CD4-positive, alpha-beta T cell treated with Interleukin-1 beta for 1 hour (primary cell): ENCODE measurements at places on chromosomes 2 and 18.

- DNase-seq, result no peak
Observed at GRCh38 chr2:165776796-165777195, 17.3 kb downstream of the GALNT3 start.

- DNase-seq, result no peak
Observed at GRCh38 chr18:31880186-31880898, 62.6 kb downstream of the TRAPPC8 start.

- no peak for DNase-seq
Observed at GRCh38 chr2:119681203-119681867, 2.3 kb downstream of the TMEM177 start.

DNA sequence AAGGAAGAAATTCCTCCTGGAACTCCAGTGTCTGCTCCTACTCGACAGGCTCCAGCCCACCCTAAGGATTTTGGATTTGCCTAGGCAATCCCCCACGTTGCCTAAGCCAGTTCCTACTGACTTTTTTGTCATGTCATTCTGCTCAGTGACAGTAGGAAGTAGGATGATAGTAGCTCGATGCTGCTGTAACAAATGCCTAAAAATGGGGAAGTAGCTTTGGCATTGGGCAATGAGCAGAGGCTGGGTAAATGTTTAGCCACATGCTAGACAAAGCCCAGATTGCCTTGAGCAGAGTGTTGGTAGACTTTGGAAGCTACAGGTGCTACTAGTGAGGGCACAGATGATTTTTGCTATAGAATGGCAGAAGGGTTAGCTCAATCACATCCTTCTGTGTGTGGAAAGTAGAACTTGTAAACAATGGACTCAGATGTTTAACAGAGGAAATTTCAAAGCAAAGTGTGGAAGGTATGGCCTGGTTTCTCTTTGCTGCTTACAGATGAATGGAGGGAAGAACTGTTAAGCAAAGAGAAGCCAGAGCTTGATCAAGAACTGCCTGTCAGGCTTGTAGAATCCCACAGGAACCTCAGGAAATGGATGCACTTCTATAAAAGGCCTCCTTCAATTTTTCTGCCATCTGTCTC, 154.8 kb downstream of the RNF144A start:
- peak; percentile 45 for DNase-seq

- no peak for DNase-seq
Observed at GRCh38 chr2:115650827-115651226, 1208.4 kb downstream of the DPP10 start.

DNA sequence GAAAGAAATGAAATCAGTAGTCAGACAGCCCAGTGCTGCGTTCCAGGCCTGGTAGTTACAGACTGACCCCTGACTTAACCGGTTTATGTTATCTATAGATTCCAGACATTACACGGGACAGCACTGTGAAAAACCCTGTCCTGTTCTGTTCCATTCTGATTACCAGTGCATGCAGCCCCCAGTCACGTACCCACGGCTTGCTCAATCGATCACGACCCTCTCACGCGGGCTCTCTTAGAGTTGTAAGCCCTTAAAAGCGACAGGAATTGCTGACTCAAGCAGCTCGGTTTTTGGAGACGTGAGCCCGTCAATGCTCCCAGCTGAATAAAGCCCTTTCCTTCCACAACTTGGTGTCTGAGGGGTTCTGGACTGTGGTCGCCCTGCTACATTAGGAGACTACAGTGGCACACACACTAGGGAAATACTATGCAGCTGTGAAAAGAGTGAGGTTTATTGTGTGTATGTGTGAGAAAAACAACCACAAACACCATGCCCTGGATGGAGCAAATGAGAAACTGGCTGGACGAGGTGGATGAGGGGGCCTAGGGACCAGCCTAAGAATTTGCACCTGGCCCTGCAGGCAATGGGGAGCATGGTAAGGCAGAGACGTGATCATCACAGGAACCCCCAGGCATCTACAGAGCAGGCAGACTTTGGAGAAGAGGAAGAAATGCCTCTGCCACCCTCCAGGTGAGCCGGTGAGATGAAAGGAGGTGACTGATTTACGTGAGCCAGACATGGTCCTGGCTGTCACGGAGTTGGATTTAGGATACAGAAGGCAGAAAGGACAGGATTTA, 49.1 kb upstream of the SEMA4C start:
- DNase-seq, result no peak

GRCh38 chr18:27771571-27771970, 405.4 kb downstream of the CDH2 start:
- no peak for DNase-seq

GRCh38 chr2:174778085-174778981, 14.1 kb upstream of the CHRNA1 start:
- DNase-seq, result peak; percentile 84

- no peak for DNase-seq
Observed at GRCh38 chr2:2542966-2543611, 212.0 kb upstream of the MYT1L start.

GRCh38 chr2:1418566-1418965, 5.3 kb downstream of the TPO start:
- no peak for DNase-seq

DNA sequence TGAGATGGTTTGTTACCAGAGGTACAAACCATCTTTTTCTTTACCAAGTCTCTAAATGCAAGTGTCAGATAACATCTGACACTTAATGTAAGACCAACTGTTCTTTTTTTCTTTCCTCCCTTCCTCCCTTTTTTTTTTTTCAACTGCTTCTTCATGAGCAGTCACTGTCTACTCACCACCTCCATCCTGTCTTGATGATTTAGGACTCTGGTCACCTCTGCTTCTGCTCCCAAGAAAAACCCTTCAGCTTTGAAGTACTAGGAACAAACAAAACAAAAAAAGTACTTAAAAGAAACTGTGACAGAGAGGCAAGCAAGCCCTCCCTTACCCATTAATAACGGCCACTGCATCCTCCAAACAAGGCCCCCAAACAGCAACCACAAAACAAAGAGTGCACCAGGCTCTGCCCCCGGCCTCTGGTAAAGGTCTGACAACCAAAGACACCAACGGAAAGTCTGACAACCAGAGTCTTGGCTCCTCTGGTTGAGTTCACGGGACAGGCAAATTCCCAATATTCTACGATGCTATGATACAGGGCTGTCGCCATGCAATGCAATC, 141.0 kb downstream of the ARL4C start:
- no peak for DNase-seq

GRCh38 chr2:233966388-233966787, 49.2 kb downstream of the TRPM8 start:
- DNase-seq, result no peak

GRCh38 chr2:32289165-32289999, 11.7 kb downstream of the YIPF4 start:
- DNase-seq, result no peak

DNA sequence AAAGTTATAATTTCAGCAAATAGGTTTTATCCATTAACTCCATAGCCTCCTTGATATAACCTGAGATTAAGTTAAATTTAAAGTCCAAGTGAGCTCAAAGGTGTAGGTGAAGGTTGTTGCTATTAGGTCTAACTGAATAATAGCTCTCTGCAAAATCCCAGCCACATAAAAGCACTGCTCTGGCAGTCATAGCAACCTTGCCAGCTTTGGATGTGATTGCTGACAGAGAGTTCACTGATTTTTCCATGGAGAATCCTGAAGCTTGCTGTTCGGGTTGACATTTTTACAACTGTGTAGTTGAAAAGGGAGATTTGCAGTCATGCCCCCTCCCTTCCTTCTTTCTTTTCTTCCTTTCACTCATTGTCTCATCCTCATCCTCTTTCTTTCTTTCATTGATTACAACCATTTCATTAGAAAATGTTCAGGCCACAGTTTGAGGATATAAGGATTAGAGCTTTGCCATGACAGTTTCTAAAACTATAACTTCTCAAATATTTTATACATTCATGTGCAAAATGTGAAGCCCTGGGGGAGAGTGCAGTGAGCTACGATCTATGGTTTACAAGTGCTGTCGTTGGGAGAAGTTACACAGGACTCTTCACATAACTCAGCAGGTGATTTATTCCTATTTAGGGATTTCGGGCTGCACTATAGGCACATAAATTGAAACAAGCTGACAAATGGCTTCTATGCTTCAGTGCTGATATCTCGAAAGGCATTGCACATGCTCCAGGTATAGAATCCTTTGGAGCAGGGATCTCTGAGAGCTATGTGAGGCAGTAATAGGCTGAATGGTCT, 193.8 kb downstream of the LRRTM4 start:
- no peak for DNase-seq

- no peak for DNase-seq
Observed at GRCh38 chr2:235968616-235969324, 199.4 kb downstream of the GBX2 start.

- no peak for DNase-seq
Observed at GRCh38 chr2:178016612-178017011, 56.0 kb downstream of the PDE11A start.

- DNase-seq, result no peak
Observed at GRCh38 chr2:39228413-39229209, 15.2 kb downstream of the CDKL4 start.

DNA sequence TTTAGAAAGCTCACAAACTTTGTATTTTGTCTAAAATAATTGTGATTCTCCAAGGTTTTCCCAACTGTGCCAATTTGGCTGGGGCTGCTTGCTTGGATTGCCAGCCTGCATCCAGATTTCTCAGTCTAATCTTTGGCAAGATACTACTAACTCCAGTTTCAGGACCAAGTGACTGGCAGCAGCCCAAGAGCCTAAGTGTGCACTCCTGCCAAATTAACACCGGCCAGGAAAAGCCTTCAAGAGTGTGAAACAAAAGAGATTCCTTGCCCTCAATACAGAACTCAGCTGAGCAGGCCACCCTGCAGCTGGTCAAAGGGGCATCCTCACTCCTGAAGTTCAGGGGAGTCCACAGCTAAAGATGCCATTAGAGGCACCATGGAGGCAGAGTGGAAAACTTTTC, 589.0 kb upstream of the ACVR2A start:
- DNase-seq, result no peak

DNA sequence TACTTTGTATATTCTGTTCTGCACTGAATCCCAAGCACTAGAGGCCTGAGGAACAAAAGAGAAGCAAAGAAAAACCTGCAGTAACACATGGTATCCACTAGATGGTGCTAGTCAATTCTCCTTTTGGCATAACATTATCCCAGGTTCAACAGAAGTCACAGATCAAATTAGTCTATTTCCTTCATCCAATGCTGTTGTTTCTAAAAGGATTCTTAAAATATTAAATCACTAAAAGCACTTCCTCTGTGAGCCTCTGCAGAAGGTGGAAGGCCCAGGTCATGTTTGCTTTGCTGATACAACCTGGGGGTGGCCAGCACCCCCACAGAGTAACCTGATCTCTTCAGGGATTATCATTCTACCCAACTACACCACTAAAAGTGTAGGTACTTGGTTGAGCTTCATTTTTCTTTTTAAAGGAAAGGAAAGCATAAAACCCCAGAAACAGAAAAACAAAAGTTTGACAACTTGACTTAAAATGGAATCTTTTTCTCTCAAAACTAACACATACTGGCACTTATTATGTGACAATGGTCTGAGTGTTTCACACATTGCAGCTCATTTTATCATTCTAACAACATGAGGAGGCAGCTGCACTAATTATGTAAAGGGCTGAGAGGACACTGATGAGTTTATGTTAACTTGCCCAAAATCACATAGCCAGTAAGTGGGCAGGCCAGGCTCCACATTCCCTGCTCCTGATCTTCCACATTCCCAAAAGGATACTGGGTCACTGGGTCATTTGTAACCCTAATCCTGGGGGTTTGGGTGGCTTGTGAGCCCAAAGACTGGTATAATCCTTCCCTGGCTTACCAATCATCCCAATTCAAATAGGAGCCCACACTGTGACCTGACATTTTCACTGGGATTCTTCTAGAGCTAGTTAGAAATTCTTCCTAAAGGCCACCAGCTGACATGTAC, 66.8 kb upstream of the DNER start:
- peak; percentile 29 for DNase-seq

DNA sequence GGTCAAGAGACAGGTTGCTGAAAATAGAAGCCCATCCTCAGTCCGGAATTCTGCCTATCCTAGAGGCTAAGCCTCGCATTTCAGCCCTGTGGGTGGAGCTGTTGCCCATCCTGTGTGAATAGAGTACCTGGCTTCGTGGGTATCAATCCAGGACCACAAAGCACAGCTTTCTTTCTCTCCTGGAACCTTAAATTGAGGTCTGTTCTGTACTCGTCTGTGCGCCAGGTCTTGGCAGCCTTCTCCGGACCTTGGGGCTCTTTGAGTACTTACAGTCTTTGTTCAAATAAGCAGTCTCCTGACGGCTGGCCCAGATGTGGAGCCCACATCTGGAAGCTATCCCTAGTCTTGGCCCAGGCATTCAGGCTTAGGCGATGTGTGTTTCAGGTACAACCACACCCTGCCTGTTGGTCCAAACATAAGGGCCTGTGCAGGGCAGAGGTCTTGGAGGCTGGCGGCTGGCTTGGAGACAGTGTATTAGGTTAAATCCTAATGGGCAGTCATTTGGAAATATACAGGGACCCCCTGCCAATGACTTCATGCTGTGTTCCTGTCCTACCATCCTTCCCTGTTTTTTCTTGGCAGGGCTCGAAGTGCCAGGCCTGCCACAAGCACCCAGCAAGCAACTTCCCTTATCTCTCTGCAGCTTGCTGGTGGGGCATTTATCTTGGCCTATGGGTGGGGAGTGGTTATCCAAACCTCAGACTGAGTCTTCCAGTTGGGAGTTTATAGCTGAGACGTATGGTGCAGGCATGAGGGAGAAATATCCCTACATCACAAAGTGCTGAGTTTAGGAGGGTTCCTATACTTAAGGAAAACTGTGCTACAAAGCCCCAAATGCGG, 294.1 kb downstream of the BCL2 start:
- DNase-seq, result no peak

GRCh38 chr2:71358931-71359671, 27.5 kb downstream of the ZNF638 start:
- no peak for DNase-seq

DNA sequence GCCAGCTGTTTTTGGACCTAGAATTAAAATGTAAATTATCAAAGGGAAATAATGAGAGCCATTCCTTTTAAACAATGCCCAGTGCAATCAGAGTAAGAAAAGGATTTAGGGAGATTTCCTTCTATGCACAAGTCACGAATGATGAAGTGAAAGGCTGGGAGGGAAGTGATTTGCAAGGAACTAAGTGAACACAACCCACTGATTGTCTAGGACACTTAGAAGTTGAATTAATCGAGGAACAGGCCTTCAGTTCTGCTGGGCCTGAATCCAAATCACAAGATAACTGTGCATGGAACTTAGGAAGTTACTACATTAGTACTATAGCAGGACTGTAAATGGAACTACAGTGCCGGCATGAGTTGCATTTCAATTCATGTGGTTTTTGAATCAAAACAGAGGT, 17.7 kb downstream of the MAP2 start:
- DNase-seq, result no peak

DNA sequence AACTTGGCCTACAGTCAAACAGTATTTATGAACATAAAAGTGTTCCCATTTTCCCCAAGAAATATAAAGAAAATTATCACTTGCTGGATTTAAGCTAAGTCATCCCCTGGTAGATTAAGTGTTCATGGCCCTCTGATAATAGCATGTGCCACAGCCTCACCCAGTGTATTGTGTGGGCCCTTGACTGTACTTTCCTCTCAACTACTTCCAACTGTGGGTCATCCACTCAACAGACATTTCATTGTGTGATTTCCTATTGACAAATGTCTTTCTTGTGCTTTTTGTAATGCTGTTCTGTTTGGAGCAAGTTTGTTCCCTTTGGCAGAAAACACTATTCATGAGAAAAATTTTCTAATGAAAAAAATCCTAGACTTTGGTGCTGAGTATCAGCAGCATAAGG, 48.4 kb upstream of the TMEM17 start:
- DNase-seq, result no peak

GRCh38 chr18:6044773-6045172, 149.5 kb upstream of the TMEM200C start:
- no peak for DNase-seq

GRCh38 chr2:48452108-48452507, 77.8 kb upstream of the STON1 start:
- no peak for DNase-seq
